CD4-positive, alpha-beta T cell treated with Interleukin-15 for 1 hour (primary cell): ENCODE measurements at places on chromosomes 5 and 9.

DNA sequence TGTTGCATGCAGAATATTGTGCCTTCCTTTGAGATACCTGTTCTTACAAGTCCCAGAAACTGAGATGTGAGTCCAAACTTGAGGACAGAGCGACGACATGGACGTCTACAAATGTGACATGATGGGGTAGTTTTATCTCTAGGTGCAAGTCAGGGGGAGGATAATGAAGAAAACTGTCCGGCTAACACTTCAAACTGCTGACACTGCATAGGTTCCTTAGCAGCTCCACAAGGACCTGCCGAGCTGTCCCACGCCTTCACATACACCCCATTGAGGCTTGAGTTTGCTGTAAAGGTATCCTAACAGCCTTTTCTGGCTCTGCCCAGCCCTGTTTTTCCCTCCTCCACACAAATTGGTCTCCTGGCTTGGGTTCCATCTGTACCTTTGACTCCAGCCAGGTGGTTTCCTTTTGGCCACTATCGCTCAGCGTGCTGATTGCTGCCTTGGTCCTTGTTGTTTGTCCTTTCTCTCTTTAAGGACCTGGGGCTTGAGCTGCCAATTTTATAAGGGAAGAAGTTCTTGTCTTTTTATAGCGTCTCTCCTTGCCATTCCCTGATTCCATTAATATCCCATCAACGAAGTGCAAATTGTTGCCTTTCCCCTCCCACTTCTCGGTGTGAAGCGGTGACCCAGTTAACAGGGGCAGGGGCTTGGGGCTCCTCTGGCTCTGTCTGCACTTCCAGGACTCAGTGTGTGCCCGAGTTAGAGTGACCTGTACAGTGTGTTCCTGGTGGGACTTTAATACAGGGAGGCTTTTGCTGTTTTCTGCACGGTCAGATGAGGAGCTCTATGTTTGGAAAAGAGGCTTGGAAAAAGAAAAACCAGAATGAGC is 100.3 kb downstream of the PCSK1 start:
- no peak for DNase-seq

GRCh38 chr9:133118179-133118520 is 2.9 kb downstream of the RALGDS start:
- no peak for DNase-seq

DNA sequence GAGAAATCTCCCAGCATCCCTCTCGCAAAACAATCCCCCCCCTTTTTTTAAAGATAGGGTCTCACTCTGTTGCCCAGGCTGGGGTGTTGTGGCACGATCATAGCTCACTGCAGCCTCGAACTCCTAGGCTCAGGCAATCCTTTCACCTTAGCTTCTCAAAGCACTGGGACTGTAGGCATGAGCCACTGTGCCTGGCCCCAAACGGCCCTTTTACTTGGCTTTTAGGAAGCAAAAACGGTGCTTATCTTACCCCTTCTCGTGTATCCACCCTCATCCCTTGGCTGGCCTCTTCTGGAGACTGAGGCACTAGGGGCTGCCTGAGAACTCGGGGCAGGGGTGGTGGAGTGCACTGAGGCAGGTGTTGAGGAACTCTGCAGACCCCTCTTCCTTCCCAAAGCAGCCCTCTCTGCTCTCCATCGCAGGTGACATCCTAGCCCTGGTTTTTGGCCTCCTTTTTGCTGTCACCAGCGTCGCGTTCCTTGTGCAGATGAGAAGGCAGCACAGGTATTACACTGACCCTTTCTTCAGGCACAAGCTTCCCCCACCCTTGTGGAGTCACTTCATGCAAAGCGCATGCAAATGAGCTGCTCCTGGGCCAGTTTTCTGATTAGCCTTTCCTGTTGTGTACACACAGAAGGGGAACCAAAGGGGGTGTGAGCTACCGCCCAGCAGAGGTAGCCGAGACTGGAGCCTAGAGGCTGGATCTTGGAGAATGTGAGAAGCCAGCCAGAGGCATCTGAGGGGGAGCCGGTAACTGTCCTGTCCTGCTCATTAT is 6.8 kb downstream of the CA9 start:
- no peak for DNase-seq

GRCh38 chr9:78132701-78133058 is 101.1 kb upstream of the GNAQ start:
- DNase-seq = no peak

DNA sequence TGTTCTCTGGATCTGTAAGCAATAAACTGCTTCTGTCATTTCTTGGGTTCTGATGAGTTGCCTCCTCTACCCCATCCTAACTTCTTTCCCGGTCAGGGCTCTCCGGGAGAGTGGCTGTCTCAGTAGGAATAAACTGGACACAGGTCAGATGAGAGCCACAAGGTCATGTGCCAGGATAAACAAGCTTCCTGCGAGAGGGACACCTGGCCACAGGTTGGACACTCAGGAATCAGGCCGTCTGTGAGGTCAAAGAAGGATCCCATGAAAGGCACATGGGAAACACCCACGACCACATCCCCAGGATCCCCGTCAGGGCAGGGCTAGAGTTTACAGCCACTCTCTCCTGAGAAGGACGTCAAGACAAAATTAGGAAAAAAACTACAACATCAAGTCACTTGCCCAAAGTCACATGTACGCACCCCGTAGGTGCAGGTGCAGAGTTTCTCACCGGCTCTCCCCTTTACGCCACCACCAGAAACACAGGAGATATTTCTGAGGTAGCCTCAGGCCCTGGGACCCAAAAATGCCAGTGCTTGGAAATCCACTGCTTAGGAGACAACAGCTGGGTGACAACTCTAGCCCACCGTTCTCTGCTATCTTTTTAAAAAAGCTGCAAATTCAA is 28.7 kb downstream of the CCT5 start:
- no peak for DNase-seq
